ENCODE measurements at places on chromosomes 13 and 19.

DNA sequence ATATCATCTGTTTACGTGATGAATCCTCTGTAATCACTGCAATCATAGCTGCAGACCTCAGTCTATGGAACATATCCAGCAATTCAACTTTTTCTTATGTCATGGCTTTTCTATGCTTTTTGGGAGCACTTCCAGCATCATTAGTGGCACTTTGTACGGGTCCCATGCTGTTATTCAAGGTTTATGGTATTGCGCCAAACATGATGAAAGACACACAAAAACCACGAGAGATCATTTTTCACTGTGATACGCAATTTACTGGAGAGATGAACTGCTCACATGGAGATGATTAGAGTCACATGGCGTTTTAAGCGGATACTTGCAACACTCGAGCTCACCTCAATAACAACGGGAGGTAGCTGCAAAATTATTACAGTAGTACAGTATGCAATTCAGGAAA is 2101.7 kb upstream of the PCDH20 start:
- H3K36me3 ChIP-seq: no peaks in the 10 kb centered on the region
- no peaks in the 10 kb centered on the region for H3K4me1 ChIP-seq
- no peak for DNase-seq

DNA sequence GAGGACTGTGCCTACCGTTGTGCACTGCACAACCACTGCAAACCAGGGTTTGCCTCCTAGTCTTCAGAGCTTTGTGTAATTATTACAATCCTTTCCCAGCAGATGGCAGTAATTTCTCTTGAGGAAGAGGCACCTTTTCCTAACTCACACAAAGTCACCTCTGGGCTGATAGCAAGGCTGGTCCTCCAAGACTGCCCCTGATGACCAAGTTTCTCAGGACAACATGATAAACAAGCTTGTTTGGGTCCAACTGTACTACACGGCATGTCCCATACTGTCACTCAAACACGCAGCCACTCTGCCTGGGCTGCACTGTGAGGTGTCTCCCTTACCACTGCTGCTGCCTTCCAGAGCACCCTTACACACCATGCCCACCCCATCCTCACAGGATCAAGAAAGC is 39.3 kb downstream of the RFXAP start:
- peak; percentile 73 for DNase-seq
- H3K4me3 ChIP-seq: no peak overlapping the region
- H3K27me3 ChIP-seq: no peaks in the 10 kb centered on the region
- H3K36me3 ChIP-seq: no peaks in the 10 kb centered on the region

GRCh38 chr13:58302349-58302748 is 670.8 kb downstream of the PCDH17 start:
- no peaks in the 10 kb centered on the region for H3K36me3 ChIP-seq
- no peaks in the 10 kb centered on the region for H3K4me1 ChIP-seq
- H3K27me3 ChIP-seq: no peaks in the 10 kb centered on the region
- no peak overlapping the region for H3K4me3 ChIP-seq
- H3K27ac ChIP-seq: no peak overlapping the region

DNA sequence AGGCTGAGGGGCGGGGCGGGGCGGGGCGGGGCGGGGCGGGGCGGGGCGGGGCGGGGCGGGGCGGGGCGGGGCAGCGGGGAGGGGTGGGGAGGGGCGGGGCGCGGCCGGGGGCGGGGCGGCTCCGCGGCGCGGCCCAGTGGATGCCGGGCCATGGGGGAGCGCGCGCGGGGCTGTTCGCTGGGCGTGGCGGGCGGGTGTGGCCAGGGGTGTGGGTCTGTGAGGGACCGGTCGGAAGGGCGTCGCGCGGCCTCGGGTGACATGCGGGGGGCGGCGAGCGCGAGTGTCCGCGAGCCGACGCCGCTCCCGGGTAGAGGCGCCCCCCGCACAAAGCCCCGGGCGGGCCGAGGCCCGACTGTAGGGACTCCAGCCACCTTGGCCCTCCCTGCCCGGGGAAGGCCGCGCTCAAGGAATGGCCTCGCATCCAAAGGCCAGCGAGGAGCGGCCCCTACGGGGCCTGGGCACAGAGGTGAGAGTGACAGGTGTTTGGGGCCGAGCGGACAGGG is at the start of gene ZFP28:
TSS of gene ZFP28 (plus strand) at position 188 of the 503 bp plus-strand sequence. CDS start at position 259, 71 bp downstream.
- no peak within 1 kb of the TSS for H3K27ac ChIP-seq
- peak within 1 kb of the TSS; percentile 99 for H3K4me3 ChIP-seq
- H3K4me1 ChIP-seq: no peaks in the 10 kb centered on the region
- H3K36me3 ChIP-seq: peaks cover 5% of the 10 kb centered on the region
- no peak for DNase-seq
- H3K27me3 ChIP-seq: no peaks in the 10 kb centered on the region

Data from neural progenitor cell (in vitro differentiated cells).